ENCODE measurements at places on chromosomes 2 and 18.

DNA sequence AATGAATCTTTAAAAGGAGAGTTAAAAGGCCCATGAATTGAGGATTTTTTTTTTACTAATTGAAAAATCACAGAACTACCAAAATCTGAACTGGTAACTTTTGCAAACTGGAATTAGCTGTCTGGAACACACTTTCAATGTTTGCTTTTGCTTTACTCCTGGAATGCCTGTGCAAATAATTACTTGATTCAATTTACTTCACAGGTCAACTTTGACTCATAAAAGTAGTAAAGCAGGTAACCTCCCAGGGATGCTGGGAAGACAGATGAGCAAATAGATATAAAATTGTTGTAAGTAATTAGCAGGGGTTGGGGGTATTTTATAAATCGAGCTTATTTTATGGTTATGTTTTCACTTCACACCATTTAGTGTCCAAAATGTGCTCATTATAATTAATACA is 398.3 kb upstream of the HNRNPA3 start:
- no peak for DNase-seq

DNA sequence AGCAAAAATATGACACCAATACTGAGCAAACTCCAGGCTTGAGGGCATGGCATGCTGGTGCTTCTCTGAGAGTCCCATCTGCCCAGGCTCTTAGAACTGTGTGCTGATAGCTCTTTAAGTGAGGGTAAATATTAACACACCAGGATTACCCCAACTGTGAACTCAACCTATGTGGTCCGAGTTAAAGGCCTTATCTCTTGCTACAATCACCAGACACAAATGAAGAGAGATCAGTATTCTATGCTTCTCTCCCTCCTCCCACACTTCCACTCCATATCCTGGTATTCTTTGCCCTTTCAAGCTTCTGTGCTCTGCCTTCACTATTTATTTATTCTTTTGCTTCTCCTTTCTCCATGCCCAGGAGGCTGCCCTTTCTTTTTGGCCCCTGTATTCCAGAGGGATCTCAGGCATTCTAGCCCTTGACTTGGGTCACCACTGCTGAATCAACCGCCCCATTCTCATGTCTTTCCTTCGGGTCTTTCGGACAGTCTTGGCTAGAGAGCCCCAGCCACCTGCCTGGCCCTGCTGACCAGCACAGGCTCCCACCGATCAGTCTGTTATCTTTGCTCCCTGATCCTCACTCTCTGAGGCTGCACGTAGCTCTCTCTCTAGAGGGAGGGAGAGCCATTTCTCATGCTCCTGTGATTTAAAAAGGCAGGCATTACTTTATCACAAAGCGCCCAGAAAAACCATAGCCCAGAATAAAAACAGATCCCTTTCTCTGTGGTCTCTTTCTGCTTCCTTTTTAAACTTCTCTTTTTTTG is 17.2 kb upstream of the HK2 start:
- DNase-seq = no peak

GRCh38 chr2:174662459-174662858 is 64.9 kb upstream of the WIPF1 start:
- peak; percentile 75 for DNase-seq

DNA sequence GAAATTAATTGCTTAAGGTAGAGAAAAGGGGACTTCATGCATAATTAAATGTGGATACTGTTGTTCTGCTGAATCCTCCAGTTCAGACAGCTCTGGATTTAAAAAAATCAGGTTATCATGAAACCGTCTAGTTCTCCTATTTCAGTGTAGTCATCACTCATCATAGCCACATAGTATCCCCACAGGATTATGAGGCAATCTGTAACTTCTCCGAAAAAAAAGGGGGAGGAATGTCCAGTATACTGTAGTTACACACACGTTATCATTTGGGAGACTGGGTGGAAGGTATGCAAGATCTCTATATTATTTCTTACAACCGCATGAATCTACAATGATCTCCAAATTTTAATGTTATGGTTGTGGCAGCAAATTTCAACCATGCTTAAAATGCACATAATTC is 114.0 kb downstream of the HIBCH start:
- DNase-seq = peak; percentile 17

DNA sequence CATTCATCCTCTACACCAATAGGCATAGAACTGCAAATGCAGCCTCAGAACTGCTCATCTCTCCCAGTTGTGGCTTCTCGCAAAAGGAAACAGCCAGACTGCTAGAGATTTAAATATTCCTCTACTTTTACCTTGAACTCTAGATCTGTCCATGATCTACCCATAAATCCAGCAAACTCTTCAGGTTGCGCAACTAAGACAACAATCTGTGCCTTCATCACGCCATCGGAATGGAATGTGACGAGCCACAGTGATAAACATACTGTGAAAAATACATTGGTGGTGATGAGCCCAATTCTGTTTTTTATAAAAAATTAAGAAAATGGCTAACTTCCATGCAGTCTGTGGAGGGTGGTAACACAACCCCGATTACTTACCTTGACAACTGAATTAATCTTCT is 626.7 kb downstream of the LRRTM4 start:
- DNase-seq = no peak

DNA sequence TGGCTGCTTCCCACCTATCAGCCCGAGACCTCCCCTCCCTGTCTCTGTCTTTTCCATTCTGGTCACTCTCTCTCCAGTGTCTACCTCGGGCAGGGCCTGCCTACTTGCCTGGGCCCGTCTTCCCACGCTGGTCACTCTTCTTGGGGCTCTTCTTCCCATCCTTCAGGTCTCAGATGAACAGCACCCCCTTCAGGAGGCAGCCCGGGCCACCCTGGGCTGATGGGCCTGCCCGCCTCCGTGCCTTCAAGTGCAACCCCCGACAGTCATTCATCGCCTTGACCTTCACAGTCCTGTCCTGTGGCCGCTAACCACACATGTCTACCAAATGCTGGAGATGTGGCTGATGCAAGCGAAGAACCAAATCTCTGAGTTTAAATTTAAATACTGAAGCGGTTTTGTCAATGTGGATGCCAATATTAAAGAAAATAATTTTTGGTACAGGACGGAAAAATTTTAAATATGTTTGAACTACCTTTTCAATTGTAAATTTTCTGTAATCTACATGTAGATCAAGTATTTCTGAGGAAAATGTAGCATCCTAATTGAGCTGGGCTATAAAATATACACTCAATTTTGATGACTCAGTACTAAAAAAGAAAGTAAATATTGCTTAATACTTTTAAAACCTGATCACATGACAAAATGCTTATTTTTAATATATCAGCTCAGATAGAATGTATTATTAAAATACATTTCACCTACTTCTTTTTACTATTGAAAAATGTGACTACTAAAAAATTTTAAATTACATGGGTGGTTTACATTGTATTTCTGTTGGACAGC is 96.4 kb downstream of the LAMA1 start:
- DNase-seq = no peak

DNA sequence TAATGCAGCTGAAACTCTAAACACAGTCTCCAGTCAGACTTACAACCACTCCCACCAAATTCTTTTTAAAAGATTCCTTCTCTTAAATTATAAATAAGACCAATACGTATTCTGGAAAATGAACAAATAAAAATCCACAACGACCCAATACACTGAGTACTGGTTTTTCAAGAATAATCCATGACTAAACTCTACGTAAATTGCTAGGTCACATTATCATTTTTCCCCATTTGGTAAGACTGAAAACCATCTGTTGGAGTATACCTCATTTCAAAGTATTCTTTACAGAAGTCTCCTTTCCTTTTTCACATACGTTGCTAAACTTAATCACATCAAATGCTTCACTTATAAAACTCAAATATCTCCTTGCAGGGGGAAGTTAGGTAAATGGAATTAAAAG is 6.0 kb downstream of the ZNF516 start:
- no peak for DNase-seq

DNA sequence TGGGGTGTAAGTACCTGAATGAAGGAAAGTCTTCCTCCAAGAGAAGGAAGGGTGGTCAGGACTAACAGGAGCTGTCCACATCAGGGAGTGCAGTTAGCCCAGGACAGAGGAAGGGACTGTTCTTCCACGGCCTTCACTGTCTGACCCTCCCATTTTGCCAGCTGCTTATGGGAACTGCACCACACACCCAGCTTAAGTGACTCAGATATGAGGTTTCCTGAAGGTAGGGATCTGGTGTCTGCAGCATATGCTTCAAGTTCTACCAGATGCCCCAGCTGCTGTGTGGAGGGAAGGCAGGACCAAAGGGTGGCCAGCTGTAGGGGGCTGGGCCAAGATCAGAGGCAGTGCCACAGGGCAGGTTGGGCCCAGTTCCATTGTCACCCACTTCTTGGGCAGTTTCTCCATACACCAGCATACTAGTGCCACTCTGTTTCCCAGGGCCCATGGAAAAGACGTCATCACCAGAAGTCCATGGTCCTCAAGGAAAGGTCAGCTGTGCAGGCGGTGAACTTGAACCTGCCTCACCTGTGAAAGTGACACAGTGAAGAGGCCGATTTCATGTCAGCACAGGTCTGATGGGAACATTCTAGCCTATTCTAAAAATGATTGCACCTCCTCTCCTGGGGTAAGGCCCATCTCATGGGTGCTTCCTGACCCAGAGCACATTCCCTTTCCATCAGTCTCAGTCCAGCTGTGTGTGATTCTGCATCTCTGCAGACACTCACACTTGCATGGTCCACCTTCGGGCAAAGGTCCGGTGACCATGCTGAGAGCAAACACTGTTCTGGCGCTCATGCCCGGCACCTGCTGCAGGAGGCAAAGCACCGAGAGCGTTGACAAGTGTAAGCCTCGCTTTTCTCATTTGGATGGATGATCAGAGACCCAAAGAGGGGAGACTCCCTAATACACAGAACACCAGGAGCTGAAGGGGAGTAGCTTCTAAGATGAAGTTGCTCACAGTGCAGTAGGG is 68.0 kb downstream of the ACAA2 start:
- peak; percentile 9 for DNase-seq

- peak; percentile 77 for DNase-seq
Measured at GRCh38 chr18:2494921-2495320, 76.4 kb downstream of the METTL4 start.

- no peak for DNase-seq
Measured at GRCh38 chr18:1408376-1408775, 503.7 kb downstream of the ADCYAP1 start.

DNA sequence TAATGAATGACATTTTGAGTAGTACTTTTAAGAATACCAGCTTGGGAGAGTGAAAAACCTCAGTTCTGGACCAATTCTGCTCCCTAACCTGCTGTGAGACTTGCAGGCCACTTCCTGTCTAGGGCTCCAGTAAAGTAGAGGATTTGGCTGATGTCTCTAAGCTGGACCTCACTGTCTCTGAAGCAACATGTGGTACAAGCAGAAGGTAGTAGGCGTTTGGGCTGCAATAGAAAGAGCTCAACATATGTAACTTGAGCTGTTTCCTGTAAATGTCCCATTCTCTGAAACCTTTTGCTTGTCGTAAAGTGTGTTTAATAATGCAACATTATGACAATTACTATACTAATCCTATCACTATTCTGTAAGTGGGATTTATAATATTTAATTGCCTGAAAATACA is 213.1 kb downstream of the MYO3B start:
- no peak for DNase-seq

- DNase-seq = peak; percentile 67
Measured at GRCh38 chr2:5365871-5366461, 326.2 kb upstream of the SOX11 start.

GRCh38 chr2:196309691-196310090 is 138.3 kb upstream of the STK17B start:
- no peak for DNase-seq

GRCh38 chr2:180829261-180829660 is 151.1 kb upstream of the UBE2E3 start:
- DNase-seq = no peak

GRCh38 chr2:221571551-221572218 is 419 bp downstream of the EPHA4 start:
- DNase-seq = peak; percentile 45

GRCh38 chr2:207266648-207267047 is 100.9 kb upstream of the KLF7 start:
- DNase-seq = no peak

- no peak for DNase-seq
Measured at GRCh38 chr2:9297807-9298206, 91.2 kb downstream of the ASAP2 start.

GRCh38 chr2:3305431-3305830 is 72.2 kb downstream of the EIPR1 start:
- no peak for DNase-seq

- peak; percentile 60 for DNase-seq
Measured at GRCh38 chr2:201363857-201364560, 6.9 kb upstream of the FLACC1 start.

- no peak for DNase-seq
Measured at GRCh38 chr2:201484805-201485204, 33.3 kb downstream of the STRADB start.

DNA sequence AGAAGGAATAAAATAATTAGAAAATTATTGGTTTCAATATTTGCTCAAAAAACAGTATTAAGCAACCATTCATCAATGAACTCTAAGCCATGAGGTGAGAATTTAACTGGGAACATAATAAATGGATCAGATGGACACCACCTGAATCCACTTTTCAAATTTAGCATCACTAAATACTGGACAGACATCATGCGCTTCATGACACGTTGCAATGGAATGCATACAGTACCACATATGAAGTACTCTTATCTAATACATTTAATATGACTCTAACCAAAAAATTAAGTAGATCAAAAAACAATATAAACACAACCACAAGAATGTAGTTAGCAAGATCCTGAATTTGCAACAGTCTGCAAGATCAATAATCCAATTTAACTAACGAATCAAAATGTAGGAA is 76.6 kb downstream of the COBLL1 start:
- DNase-seq = peak; percentile 31

DNA sequence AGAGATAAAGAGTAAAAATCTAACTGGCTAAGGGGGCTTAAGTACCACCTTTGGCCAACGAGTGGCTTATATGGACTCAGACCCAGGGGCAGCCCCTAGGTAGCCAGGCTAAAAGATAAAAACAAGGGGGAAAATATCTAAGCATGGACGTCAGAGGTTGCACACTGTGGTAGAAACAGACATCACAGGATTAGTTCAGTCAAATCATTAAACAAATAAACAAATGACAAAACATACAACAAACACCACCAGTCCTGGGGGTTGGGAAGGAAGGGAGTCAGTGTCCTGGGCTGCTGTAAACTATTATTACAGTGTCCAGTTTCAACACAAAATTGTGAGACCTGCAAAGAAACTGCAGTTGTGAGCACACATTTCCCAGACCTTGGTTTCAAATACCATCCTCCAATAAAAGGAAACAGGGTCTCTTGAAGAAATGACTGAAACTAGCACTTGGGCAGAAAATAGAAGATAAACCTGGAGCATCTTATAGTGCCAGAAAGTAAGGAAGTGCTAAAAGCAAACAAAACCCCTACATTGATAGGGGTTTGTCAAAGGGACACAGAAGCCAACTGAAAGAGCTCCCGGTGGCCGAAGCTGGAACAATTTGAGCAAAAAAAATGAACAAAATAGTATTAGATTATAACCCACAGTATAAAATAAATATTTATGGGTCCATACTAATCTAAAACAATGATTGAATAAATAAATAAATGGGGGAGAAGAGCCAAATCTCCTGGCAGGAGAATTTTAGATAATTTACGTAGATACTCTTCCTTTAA is 154.8 kb upstream of the KLF7 start:
- DNase-seq = no peak

- DNase-seq = no peak
Measured at GRCh38 chr2:4354678-4355077, 651.3 kb downstream of the DCDC2C start.

All from astrocyte of the spinal cord (primary cell).